ENCODE measurements at places on chromosomes 11 and 22.

DNA sequence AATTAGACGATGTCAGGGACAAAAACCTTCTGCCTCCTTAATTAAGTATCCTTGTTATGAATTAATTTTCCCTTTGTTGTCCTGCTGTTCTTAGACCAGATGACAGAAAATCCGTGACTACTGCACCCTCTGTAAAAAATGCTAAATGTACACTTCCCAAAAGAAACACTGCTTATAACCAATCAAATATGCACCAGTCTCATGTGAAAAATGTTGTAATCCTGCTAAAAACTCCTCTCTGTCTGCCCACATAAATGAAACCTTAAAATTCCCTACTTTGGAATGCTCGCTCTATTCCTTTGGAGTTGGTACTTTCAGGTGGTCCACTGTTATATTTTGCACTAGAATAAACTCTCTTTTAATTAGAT, 366.8 kb upstream of the CCDC179 start:
- no peak for DNase-seq

- DNase-seq: no peak
These were observed 11.3 kb upstream of the P2RY2 start for GRCh38 chr11:73206801-73207200.

DNA sequence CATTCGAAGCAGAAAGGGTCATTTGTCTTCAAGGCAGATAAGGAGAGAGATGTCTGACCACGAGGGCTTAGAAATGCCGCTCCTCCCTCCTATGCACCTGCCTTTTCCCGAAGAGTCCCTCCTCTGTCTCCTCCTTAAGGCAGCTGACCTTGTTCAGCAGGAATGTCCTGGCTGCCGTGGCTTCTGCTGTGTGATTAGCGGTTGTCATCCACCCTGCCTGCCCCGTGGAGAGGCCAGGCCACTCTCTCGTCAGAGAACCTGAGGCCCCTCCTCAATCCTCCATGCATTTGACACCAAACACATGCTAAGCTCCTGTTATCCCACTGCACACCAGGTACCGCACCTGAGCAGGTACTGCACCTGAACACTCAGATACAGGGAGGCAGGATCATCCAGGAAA, 834.6 kb downstream of the TBC1D22A start:
- no peak for DNase-seq

DNA sequence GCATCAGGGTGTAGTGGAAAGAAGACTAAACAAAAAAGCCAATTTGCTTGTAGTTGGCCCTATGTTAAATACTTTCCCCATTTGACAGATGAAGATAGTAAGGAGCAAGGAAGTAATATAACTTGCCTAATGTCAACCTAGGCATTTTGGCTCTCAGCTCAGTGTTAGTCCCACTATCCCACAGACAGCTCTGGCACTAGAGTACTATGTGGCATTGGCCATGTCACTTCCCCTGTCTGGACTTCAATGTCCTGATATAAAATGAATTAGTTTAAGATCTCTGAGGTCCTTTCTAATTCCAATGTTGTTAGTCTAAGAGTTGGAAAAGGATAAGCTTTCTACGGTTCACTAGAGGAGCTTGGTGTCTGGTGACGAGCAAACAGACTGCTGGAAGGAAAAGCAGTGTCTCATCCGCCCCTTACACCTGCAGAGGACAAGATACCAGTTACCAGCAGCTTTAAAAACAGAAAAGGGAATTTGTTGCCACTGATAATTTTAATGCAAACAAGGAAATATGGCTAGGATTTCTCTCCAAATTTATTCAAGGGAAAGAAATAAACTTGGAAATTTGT, 92.5 kb downstream of the RELT start:
- DNase-seq: no peak

- DNase-seq: no peak
These were observed 16.5 kb downstream of the TOLLIP start for GRCh38 chr11:1292644-1293618.

GRCh38 chr11:121721961-121722360, 269.2 kb upstream of the SORL1-AS1 start:
- DNase-seq: no peak

DNA sequence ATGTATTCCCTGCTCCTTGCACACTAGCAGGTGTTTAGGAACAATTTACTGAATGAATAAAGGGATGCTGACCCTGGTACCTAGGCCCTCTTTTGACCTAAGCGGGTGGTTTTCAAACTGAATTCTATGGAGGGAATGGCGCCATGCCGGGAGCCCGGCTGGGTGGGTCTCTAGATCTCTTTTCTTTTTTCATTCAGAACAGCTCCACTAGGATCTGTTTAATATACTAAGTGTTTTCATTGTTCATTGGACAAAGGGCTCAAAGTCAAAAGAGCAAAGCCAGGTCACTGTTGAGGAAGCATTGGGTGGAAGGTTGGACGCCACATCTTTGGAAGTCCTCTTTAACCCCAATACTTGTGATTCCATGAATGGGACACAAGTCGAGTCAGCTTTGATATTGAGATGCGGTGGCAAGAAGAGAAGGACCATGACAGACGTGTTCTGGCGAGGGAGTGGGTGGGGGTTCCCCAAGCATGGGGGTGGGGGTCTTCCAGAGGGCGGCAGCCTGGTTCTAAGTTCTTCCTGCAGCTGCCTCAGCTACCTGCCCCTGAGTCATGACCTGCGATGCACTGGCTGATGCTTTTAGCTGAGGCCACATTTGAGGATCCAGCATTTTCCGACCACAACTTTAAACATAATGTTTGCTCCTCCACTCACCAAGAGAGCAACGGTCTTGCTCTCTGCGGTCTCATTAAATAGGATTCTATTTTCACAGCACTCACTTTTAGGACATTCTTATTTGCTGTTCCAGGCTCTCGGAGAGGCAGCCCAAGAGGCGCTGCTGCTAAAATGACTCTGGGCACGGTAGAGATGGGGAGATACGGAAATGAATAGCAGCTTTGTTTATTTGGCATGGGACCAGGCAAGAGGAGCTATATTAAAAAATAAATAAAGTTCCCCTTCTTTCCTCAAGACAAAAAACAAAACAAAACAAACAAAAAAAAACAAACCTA, 100.6 kb downstream of the FBXO7 start:
- DNase-seq: no peak

- DNase-seq: no peak
These were observed 7.2 kb downstream of the LMNTD2 start for GRCh38 chr11:553083-553987.

- DNase-seq: peak; percentile 68
These were observed 10.7 kb upstream of the CD5 start for GRCh38 chr11:61091373-61092279.

GRCh38 chr11:19422276-19422675, 181.5 kb upstream of the E2F8 start:
- no peak for DNase-seq

- DNase-seq: no peak
These were observed 624.5 kb downstream of the TBC1D22A start for GRCh38 chr22:47386812-47387510.

DNA sequence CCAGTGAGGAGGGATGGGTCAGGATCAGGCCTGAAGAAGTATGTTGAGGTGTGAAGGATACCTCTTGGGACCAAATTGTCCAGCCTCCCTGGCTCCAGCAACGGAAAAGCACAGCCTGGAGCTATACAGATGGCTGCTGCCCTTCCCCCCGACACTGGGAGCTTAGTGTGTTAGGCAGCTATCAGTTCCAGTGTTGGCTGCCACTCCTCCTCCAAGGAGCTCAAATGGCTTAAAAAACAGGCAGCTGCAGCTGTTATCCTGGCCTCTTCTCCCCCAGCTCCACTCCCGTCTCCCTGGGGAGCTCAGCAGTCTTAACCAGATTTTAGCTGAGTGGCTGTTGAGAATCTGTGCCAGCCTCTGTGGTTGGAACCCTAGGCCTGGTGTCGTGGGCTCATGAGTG, 225.0 kb downstream of the JRKL start:
- no peak for DNase-seq

DNA sequence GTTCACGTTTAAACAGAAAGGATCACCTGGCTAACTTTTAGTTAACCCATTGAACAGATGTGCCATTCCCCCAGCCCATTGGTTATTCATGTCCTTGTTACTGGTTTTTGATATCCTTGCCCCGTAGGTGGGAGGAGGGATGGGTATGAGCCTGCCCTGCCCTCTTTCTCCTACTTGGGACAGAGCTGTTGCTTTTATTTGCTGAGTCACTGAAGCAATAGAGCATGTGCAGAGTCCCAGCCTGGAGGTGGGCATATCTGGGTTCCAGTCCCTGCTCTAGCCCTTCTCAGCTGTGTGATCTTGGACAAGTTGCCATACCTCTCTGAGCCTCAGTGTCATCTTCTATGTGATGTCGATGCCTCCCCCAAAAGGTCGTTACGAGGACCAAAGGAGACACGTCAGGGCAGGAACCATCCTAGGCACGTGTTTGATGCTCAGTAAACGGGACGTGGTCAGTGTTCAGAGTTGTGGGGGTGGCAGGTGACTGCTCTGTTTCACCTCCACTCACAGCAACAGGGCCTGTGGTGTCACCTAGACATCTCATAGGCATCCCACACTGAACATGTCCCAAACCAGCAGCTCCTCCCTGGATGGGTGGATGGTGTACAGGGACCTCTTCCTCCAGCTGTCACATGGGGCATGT, 61.0 kb downstream of the BMAL1 start:
- DNase-seq: no peak

DNA sequence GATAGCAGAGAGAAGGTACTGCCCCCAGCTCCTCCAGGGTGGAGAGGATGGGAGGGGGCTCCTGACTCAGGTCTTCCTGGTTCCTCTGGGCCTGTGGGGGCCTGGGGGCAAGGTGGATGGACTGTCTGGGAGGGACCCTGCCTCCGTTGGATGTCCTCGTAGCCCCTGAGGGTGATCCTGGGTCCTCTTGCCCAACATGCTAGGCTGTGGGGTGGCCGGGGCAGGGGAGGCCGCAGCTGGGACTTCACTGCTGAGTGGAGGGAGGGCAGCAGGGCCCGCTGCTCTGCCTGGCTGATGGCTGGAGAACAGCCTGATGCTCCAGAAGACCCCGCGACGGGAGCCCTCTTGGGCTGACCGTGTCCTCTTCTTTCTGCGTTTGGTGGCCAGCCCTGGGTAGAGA, 13.4 kb downstream of the FRMD8 start:
- no peak for DNase-seq

DNA sequence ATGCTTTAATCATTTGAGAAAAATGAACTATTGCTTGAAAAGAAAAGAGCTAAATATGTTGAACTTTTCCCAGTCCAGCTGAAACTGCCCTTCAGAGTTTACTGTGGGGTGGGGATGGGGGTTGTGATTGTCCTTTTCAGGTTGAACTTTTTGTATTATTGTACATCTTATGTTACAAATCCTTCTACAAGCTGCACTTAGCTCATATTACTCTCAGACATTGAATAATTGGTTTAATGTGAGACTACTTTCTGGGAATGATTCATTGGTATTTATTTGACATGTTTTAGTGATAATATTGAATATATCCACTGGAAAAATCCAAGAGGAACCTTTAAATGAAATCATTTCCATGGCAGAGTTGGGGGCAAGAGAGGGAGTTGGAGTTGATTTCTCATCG, 84.9 kb downstream of the ATXN10 start:
- DNase-seq: no peak

DNA sequence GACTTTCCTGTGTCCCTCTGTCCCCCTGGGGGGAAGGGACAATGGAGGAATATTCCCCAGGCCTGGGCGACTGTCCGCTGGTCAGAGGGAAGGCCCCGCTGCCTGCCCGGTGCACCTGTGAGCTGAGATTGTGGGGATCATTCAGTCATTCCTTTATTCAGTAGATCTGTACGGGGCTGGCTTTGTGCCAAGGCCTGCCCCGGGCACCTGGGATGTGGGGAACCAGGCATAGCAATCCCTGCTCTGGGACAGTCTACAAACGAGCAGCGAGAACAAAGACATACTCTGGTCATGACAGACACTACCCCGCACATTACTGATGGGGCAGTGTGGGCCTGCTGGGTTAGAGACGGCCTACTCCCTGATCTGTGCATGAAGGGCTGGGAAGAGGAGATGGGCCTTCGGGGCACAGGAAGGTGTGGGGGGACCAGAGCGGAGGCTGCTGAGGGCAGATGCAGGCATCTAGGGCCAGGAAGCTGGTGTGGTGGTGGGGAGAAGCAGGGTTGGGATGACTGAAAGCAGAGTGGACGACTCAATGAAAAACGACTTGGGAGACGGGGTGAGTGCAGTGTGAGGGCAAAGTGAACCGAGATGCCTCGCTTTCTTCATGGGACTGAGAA, 1.8 kb upstream of the MYO7A start:
- DNase-seq: no peak

DNA sequence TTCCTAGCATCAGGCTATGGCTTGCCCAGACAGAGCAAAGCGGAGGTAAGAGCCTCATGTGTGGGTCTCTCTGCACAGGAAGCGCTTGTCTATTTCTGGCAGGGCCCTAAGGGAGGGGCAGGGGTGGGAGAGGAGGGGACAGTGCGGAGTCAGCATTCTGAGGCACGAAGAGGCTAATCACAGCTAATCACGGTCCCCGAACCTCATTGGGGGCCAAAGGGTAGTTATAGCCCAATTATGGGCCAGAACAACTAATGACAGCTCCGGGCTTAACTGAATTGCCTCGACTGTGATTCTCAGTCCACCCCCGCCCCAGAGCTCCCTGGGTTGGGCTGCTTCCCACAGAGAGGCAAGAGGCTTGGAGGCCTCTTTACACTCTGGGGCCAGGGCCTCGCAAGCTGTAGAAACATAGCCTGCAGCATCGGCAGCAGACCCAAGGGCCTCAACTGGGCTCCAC, 72.7 kb upstream of the PRDM11 start:
- DNase-seq: no peak

DNA sequence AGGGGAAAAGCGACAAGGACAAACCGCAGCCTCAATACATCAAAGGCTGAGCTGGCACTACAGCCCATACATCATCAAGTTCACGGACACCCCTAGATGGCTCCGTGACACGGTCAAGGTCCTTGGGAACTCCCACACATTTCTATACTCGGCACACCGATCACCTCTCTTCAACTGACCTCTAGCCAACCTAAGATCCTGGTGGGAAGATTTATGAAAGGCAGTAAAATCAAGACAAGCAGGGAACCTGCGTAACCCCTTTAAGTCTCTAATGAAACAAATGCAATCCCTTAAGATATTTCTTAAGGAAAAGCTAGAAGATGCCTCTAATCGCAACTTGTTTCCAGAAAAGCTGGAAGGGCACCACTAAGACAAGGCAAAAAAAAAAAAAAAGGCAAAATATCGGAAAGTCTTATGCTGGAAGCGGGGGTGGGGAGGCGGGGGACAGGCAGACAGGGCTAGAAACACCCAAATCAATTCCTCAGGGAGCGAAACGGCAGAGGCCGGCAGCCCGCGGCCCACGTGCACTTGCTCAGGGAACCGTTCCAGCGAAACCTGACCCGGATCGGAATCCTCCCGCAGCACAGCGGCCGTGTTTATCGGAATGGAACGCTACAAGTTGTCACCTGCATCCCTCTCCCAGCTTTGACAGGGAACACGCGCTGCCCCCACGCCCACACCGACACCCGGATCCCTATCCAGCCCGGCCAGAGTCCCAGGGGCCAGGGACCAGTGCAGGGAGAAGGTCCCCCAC, 1.4 kb downstream of the ARHGAP20 start:
- peak; percentile 25 for DNase-seq

- DNase-seq: no peak
These were observed 24.6 kb downstream of the PPM1F start for GRCh38 chr22:21928048-21928447.

DNA sequence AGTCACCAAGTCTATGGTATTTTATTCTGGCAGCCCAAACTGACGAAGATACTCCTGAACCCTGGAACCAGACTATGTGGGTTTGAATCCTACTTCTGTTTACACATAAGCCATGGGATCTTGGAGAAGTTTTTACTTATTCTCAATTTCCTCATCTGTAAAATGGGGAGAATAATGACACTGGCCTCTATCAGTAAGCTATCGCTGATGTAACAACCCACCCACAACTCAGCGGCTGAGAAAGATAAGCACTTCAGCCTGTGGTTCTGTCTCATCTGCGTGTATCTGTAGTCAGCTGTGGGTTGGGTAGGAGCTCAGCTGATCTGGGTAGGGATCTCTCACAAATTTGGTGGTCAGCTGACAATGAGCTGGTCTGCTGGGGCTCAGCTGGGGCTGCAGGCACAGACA, 68.0 kb upstream of the ALX4 start:
- DNase-seq: no peak

All from GM13976 (cell line).